Lung microvascular endothelial cell (primary cell): ENCODE measurements at places on chromosomes 1 and 21. TPM values are rescaled to one million over a fixed set of nuclear protein-coding genes. Genes with fewer than 3 reads are reported as not detected.

DNA sequence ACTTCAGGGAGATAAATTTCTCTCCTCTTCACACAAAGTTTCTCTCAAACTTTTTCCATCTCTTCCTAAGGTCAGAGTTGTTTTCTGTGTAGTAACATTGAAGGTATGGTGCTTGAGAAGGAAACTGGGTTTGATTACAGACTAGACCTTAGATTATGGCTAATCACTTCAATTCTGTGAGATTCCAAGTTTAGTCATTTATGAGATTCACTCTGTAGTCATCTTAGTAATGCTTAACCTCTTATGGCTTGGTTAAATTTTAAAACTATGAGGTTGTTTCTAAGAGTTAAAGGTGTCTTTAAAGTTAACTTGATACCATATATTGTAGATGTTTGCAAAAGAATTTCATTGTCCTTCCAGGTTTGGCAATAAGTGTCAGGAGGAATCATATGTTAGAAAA, 1092.2 kb downstream of the KCNT2 start:
- DNase-seq, result no peak

MR1 gene
- 0.99 and 1.5 TPM in 2 replicates for total RNA-seq

CFAP126 gene
- total RNA-seq, result not detected in 2 replicates

GRCh38 chr1:110455151-110455550, 4.2 kb downstream of the PROK1 start:
- DNase-seq, result no peak

GRCh38 chr1:153174624-153175023, 23.9 kb upstream of the SPRR2G start:
- DNase-seq, result no peak

- no peak for DNase-seq
These were observed 29.8 kb upstream of the BMP8B start for GRCh38 chr1:39818482-39818881.

CD1E gene
- not detected in 2 replicates for total RNA-seq
